ENCODE measurements at places on chromosomes 3 and 15.
A peak's percentile ranks its signal among the peaks of the same experiment; 100 is the strongest.

DNA sequence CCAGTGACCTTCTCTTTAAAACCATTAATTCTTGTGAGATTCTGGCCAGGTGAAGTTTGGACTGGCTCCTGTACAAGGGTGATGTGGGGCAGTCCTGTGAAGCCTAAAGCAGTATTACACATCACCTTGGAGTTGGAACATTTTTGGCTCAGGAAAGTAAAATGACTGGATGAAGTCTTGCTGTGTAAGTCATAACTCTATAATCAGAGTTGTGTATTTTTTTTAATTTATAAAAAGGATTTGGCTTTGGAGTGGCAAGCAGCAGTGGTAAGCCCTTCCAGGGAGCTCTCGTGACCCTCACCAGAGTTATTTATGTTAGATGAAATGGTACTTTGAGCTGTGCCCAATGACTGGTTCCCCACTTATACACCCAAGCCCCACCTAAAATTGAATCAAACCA, 331.2 kb upstream of the DCBLD2 start:
- DNase-seq: no peak

DNA sequence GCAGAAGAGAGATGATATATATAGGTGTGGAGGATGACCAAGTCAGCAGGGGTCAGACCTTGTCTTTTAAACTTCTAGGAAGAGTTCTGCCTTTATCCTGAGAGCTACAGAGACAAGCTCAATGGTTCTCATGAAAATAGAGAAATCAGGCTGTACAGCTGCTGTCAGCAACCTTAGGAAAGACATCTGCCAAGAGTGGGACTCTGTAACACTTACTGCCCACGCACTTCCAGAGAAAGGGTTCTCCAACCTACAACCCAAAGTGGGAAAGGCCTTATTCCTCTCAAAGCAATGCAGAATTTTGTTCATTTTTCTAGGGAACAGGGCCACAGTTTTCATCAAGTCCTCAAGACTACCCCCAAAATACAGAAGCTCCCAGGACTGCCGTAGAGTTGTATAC, 138.7 kb downstream of the STT3B start:
- no peak for DNase-seq

DNA sequence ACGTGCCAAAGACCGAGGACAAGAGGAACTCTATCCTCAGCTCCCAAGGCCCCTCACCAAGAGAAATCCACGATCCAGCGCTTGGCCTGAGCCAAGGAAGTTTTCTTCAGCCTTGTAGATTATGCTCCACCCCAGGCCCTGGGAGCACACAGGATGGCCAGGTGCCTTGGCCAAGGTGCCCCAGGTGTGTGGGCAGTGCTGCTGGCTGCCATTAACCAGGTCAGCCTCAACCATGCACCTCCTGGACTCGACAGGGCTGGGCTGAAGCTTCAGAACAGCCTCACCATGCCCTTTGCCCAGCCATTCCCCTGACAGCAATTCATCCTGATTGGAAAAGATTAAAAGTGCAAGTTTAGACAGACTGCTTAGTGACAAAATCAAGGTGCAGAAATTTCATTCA, 10.9 kb upstream of the MESP1 start:
- no peak for DNase-seq

GRCh38 chr15:65413760-65414144, 9.0 kb downstream of the IGDCC4 start:
- no peak for DNase-seq

GRCh38 chr3:48505968-48506504, 2.1 kb upstream of the SHISA5 start:
- peak; percentile 3 for DNase-seq

DNA sequence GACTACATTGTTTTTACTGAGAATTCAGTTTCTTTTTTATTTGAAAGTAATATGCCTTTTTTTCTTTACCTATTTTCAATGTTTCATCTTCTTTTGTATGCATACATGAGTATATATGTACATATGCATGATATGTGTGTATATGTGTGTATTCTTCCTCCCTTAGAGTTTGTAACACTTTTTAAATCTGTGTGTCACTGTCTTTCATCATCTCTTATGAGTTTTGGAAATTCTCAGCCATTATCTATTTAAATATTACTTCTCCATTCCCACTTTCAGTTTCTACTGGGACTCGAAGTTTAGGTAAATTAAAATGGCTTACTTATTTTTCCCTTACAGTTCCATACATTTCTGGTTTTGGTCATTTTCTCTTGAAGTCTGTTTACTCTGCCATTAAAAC, 754.1 kb downstream of the GRM7 start:
- no peak for DNase-seq

GRCh38 chr3:9238721-9239295, 10.6 kb downstream of the SRGAP3 start:
- DNase-seq: no peak

DNA sequence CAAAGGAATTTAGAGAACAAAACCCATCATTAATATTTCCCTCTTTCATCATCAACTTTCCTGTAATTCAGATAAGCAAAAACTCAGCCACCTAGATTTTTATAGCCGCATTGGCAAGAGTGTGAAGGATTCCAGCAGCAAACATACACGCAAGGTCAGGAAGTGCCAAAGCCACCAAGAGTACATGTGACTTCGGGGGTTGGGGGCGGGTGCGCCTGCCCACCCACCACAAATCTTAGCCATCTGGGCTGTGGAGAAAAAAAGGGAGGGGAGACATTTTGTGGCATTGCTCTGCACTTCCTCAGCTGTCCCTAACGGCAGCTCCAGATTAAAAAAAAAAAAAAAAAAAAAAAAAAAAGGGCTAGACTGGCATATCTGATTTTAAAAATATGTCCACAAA, 148.4 kb downstream of the TNIK start:
- DNase-seq: no peak

GRCh38 chr3:188826574-188826973, 345.2 kb upstream of the TPRG1 start:
- DNase-seq: no peak
